ENCODE measurements at places on chromosomes 7 and 10.

GRCh38 chr7:121219026-121219425, 109.8 kb upstream of the WNT16 start:
- no peak for DNase-seq

- no peak for DNase-seq
Observed at GRCh38 chr7:149625947-149626392, 128.4 kb upstream of the ZNF746 start.

GRCh38 chr10:131453721-131454634, 142.5 kb upstream of the TCERG1L start:
- no peak for DNase-seq

DNA sequence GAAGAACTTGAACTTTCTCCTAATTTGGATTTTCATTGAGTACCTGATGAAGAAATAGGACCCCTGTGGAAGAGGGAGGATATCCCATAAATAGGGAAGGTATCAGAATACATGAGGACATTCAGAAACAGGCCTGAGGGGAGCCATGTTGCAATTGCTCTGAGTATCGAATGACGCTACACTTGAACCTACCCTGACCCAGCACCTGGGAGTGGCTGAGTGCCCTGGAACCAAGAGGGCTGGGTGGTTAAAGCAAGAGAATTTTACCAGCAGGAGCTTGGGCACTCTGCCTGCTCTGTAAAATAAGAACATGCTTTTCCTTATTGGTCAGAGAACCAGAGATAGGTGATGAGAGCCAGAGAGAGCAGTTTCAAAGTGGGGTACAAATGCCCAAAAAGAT, 7.2 kb downstream of the NEUROD6 start:
- DNase-seq: no peak

DNA sequence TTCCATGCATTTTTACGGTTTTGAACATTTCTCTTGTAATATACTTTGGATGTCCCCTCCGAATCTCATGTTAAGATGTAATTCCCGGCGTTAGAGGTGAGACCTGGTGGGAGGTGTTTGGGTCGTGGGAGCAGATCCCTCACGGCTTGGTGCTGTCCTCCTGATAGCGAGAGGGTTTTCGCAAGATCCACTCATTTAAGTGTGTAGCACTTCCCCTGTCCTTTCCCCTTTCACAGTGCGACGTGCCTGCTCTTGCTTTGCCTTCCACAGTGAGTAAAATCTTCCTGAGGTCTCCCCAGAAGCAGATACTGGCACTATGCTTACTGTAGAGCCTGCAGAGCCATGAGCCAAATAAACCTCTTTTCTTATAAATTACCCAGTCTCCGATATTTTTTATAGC, 6.6 kb downstream of the GPR141 start:
- DNase-seq: no peak

DNA sequence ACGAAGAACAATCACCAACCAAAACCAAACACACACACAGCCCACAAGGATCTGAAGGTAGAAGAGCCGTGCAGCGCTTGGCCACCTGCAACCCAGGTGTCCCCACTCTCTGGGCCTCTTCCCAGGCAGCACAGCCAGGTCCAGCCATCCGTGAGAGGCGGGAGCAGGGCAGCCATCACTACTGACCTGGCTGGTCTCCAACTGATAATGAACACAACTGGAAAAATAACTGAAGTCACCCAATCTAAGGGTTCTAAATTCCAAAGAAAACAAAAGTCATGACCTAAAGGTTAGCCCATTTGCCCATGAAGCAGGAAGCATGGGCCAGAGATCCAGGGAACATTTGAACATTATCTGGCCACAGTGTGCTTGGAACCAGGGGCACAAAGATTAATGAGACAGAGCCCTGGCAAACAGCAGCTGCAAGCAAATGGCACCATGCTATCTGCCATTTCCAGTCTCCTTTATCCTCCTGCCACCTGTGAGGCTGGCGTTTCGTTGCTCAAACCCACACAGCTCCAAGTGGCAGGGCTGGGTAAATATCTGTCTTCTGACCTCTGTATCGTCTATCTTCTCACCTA, 207.9 kb downstream of the TNS3 start:
- DNase-seq: peak; percentile 59

DNA sequence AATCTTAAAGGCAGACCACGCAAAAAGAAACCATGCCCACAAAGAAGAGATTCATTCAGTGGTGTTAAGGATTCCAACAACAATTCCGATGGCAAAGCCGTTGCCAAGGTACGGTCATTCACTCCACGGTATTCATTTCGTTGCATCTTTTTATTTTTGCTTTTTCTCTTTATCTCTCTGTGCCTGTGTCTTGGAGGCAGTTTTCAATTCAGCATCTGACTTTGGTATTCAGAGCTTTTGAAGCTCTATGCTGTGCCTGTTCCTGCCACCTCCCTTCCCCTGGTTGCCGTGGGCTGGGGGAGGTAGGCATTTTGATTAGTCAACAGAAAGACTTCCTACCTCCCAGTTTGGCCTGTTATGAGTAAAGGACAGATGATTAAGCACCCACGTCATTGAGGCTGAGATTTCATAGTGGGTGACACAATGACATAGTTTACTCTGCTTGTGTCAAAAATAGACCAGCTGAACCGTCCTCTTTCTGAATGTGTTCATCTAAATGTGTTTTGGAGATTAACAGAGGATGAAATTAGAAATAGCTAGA, 149.5 kb downstream of the ARID5B start:
- no peak for DNase-seq

- no peak for DNase-seq
Observed at GRCh38 chr7:29287366-29287765, 92.8 kb downstream of the CHN2 start.

GRCh38 chr10:13894412-13895093, 307.8 kb downstream of the PRPF18 start:
- DNase-seq: no peak

- DNase-seq: no peak
Observed at GRCh38 chr7:128309976-128310375, 33.7 kb downstream of the RBM28 start.

DNA sequence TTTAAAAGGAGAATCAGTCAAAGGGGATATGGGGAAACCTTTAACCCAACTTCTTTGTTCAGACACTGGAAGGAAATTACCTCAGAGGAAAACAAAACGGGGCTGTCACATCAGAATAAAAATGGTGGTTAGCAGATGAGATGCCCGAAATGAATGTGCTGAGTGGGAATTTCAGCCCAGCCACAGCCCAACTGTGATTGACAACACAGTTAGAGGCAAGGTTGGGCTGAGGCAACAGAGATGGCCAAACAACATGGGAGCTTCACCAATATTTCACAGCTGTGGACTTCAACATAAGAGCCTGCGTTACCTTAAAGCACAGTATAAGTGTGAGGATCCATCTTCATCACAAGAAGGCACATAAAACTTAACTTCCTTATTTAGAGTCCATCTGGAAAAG, 133.5 kb upstream of the PTPRZ1 start:
- DNase-seq: no peak

DNA sequence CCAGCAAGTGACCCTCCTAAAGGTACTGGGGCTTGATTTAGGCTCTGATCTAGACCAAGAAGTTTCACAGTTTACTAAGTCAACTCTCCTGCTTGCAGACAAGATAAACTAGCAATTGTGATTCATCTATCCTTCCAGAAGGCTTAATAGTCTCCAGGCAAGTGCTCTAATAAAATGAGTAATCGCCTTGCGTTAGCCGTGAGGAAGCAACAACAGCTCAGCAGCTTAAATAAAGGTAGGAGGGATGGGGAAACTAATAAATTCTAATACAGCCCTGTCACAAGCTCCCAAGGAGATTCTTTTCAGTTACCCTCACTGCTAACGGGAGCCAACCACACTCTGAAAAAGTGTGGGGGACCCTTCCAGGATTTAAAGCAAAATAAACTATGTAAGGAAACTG, 48.4 kb downstream of the FRMD4A start:
- no peak for DNase-seq

- peak; percentile 72 for DNase-seq
Observed at GRCh38 chr7:48742079-48742798, 182.1 kb upstream of the CDC14C start.

DNA sequence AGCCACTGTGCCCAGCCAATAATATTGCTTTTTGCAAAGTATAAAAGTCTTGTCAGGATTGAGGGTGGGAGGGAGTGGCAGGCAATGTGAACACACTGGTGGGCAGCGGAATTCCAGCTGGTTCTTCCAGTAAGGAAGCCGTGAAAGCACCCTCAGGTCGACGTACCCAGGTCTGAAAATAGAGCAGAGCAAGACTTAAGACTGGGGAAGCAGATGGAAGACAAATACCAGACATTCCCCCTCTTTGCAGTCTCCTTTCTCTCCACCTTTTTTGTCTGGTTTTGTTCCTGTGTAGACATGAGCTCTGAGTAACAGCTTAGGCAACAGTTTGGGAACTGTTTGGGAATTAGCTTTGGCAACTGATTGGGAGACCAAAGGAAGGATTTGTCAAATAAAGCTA, 17.6 kb upstream of the CSTF2T start:
- no peak for DNase-seq

- no peak for DNase-seq
Observed at GRCh38 chr7:1223196-1223981, 9.3 kb upstream of the UNCX start.

- DNase-seq: no peak
Observed at GRCh38 chr7:36951257-36951697, 227.0 kb upstream of the AOAH start.

DNA sequence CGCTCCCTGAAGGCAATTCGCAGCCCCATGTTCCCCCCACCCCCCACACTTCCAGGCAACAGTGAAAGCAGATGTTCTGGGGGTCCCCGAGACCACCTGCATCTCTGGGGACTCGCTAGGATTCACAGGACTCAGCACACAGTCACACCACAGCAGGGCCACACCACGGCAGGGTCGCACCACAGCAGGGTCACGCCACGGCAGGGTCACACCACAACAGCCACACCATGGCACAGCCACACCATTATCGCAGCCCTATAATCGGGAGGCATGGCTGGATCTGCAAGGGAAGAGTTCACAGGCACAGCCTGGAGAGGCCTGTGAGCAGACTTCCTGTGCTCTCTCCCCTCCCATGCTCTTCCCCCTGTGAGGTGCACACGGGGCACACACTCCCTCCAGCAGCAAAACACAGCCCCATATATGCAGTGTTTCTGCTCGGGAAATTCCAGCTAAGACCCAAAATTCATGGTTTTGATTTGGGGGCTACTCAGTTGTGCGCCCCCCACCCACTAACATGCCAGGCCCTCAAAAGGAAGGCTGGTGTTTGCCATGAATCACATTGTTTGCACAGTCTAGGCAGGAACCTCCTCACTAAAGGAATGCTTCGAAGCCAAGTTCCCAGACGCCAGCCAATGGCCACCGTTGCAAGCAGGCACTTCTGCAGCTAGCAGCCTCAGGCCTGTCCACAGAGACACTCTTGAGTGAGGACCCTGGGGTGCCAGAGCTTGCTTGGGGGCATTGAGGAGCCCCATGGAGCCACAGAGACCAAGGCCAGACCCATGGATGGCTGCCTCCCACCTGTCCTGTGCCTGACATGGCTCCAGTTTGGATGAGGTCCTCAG, 7.0 kb upstream of the DPYSL4 start:
- DNase-seq: no peak

DNA sequence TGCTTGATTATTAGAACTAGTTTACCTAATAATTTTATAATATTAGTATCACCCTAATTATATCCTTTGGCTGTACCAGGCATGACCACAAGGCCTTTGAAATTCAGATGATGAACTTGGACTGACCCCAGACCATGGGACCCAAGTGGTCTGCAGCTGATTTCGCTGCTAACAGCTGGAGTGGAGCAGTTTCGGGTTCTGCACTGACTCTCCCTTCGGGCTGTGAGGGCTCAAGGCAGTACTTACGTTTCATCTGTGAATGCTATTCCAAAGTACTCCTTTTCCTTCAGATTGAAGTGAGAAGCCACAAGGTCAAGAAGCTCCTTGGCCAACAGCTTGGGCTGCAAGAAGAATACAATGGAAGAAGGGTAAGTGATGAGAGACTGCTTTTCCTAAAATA, 223.8 kb downstream of the PRPF18 start:
- no peak for DNase-seq

DNA sequence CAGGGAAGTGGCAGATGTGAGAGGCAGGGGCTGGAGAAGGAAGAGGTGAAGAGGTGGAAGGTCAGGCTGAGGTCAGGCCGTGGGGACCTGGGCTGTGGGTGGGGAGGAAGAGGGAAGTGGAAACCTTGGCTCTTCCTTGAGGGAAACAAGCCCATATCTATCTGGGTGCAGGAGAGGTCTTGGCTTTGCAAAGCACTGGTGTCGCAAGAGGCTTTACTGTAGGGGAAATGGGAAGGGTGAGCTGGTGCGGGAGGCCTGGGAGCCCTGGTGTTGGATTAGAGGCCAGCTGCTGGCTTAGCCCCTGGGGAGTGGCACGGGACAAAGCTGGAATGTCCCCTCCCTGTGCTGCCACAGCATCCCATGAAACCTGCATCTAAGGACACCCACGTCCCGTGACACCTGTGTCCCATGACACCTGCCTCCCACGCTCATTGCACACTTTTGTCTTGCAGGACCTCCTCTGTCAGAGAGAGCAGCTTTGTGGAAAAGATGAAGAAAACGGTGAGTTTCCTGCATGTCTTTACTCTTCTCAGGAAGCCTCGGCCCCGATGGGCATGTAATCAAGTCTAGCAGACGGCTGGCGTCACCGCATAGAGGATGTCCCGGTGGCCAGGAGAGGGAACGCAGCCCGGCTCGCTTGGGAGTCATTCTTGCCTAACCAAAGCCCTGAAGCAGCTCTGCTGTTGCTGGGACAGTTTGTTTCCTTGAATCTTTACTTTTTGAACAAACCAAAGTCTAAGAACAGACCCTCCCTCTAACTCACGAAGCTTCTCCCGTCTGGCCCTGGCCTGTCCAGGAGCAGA, 22.2 kb downstream of the TMEM120A start:
- DNase-seq: no peak
